Aorta (tissue), 5 donors: ENCODE measurements at places on chromosomes 7 and 10. TPM values are rescaled to one million over a fixed set of nuclear protein-coding genes. Genes with fewer than 3 reads are reported as not detected.

DNA sequence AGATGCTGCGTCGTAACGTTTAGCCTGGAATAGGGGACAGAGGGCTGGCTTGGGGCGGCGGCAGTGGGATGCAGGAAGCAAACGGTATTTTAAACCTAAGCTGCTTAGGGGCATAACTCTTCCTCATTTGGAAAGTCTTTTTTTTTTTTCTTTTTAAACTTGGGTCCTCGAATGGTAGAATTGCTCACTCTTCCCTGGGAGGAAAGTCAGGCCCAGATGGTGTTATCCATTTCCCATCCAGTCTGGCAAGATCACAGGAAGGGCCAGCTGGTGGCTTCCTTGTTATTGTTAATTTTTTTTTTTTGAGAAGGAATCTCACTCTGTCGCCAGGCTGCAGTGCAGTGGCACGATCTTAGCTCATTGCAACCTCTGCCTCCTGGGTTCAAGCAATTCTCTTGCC, 56.6 kb downstream of the TMEM209 start:
- DNase-seq = no peak

DNA sequence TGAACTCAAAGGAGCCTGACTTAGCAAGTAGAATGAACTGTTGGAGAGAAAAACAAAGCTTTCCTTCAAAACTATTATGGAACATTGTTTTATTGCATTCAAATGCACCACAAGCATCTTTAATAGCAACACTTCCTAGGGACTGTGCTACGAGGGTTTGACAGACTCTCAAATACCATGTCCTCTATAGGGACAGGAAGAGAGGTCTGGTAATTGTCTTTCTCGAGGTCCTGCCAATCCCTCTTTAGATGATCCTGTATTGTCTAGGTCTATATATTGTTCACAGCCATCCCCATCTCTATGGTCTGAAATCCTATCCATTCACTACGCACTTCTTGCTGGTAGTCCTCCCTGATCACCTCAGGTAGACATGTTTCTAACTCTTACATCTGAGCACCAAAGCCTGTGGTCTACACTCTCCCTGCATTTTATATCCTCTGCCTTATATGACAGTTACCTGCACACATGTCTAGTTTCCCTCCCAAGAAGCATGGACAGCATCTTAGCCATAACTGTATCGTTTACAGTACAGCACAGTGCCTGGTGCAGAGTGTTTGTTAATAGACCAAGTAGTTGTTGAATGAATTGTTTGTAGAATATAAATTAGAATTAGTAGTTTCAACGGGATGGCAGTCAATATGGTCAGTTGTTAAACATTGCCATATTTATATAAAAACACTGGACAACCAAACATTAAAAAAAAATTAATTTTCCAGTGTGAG, 21.7 kb upstream of the LRRC17 start:
- DNase-seq = no peak

- DNase-seq = no peak
Measured at GRCh38 chr7:80277434-80278427, 143.1 kb downstream of the GNAI1 start.

DNA sequence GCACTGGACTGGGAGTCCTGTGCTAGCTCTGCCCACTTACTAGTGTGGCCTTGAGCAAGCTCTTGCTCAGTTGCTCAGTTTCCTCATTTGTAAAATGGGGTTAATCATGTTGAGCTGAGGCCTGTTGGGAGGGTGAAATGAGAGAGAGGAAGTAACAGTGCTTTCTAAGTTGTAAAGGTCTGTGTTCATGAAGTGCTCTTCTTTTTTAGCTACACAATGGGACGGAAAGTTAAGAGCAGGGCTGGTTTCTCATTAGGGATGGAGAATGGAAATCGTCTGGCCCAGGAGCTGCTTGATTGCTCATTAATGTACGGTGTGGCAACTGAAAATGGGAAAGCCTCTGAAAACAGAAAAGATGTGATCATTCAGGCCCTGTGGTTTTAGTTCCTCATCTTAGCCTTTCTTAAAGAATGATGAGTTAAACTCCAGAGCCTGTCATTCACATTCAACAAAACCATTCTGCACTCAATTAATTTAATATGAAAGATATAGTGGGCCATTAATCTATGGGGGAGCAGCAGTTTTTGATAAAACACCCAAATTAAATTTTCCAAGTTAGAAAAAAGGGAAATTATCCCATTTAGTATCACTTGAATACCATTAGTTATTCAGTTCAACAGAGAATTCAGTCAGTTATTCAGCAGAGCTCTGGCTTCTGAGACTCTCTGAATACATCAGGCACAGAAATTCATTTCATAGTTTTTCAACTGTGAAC, 60.5 kb downstream of the SH2D4B start:
- DNase-seq = no peak

The CRYGN gene
- 1.7 TPM for total RNA-seq

The FZD8 gene
- total RNA-seq = 8.2 TPM

- DNase-seq = peak; percentile 95
Measured at GRCh38 chr7:27095897-27096767, at the start of gene HOXA1. HOXA1 (minus strand) TSS chr7:27096000; CDS start chr7:27095912, 88 bp downstream.

DNA sequence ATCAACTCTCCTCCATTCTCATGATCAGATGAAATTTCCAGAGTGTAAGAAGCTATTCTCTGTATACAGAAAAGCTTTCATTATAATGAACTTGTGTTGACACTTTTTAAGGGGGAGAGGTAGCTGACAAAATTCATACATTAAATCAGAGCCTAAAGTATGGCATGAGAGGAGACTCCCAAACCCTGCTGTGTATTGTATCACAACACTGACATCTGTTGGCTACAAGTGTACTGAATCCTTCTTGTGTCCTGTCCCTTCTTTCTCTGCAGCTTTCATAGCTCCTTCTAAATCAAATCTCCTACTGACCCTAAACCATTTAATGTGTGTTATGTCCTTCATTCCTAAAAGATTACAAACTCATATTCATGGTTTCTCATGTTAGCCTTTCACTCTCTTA, 70.9 kb downstream of the GCC1 start:
- DNase-seq = no peak

GRCh38 chr10:63228237-63228636, 95.1 kb downstream of the NRBF2 start:
- no peak for DNase-seq

The GRID1 gene
- 1.1 TPM for total RNA-seq

- DNase-seq = peak; percentile 49
Measured at GRCh38 chr10:43197834-43198681, 59.8 kb downstream of the CSGALNACT2 start.

GRCh38 chr7:130263130-130263529, 3.5 kb upstream of the CPA2 start:
- no peak for DNase-seq

The KAZALD1 gene
- 17.6 TPM for total RNA-seq

DNA sequence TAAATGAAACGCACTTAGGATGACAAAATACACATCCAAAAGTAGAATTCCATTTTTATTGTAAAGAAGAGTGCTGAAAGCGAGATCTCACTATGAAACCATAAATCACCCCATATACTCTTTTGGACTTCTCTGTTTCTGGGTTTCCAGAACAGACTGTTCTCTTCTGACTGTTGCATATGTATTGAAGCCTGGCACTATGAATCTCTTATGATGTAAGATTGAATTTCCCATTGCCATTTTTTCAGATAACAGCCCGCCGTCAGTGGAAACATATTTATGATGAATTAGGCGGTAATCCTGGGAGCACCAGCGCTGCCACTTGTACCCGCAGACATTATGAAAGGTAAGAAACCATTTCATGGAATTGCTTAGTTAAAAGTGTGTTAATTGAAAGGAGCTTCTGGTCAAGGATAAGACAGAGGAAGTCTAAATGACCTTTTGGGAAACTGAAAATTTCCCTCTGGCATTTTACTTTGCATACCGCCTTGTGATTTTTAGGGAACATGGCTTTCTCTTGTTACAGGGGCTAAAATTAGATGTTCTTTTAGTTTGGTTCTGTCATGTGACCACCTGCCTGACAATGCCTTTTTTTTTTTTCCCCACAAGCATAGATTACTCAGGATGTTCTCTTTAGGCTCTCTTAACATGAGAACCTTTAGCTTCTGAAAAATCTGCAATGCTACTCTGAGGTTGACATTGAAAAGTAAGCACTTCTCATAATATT, 168.1 kb downstream of the ARID5B start:
- DNase-seq = no peak
